ENCODE measurements at places on chromosomes 1 and 21.
A peak's percentile ranks its signal among the peaks of the same experiment; 100 is the strongest.

DNA sequence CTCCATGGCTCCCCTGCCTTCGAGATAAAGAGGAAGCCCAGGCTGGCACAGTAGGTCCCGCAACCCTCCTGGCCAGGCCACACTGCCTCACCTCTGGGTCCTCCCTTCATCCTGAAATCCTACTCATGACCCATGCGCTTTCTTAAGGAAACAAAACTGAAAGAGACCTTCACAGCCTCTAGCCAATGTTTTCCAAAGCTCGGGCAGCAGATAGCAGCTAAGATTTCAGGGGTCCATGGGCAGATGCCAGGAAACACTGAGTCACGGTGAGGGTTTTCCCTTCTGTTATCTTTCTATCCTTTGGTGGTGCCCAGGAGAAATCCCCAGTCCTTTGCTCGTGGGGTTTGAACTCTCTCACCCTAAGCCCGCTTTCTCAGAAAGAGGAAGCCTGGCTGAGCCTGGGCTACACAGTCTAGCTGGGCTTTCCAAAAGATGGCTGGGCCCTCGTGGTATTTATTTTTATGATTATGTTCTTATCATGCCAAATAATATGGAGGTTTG lies 26.6 kb downstream of the TTC39A start:
- DNase-seq: no peak

- DNase-seq: peak; percentile 60
Observed at GRCh38 chr1:202692959-202693555, 17.2 kb downstream of the SYT2 start.

- no peak for DNase-seq
Observed at GRCh38 chr1:170634293-170634692, 29.6 kb upstream of the PRRX1 start.

- no peak for DNase-seq
Observed at GRCh38 chr1:156945881-156946661, 25.6 kb downstream of the LRRC71 start.

- no peak for DNase-seq
Observed at GRCh38 chr1:118985640-118986554, 2.2 kb downstream of the TBX15 start.

DNA sequence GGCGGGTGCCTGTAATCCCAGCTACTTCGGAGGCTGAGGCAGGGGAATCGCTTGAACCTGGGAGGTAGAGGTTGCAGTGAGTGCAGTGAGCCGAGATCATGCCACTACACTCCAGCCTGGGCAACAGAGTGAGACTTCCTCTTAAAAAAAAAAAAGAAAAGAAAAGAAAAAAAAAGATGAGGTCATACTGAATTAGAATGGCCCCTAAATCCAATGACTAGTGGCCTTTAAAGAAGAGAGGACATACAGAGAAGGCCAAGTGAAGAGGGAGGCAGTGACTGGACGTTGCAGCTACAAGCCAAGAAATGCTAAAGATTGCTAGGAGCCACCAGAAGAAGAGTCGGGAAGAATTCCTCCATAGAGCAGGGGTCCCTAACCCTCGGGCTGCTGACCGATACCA lies 76.9 kb upstream of the TIAM1 start:
- DNase-seq: no peak

- no peak for DNase-seq
Observed at GRCh38 chr1:26067432-26067911, at the start of gene TRIM63. Gene TRIM63, minus strand, starts transcription at chr1:26067630. Its CDS starts 136 bp downstream, at chr1:26067494.

DNA sequence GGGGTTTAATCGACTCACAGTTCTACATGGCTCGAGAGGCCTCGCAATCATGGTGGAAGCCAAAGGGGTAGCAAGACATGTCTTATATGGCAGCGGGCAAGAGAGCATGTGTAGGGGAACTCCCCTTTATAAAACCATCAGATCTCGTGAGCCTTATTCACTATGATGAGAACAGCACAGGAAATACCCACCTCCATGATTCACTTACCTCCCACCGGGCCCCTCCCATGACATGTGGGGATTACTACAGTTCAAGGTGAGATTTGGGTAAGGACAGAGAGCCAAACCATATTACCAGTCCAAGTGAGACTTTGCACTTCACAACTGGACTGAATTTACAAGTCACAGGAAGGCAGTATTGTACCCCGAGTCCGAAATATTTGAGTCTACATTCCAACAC lies 73.9 kb upstream of the ANGPTL1 start:
- DNase-seq: no peak

DNA sequence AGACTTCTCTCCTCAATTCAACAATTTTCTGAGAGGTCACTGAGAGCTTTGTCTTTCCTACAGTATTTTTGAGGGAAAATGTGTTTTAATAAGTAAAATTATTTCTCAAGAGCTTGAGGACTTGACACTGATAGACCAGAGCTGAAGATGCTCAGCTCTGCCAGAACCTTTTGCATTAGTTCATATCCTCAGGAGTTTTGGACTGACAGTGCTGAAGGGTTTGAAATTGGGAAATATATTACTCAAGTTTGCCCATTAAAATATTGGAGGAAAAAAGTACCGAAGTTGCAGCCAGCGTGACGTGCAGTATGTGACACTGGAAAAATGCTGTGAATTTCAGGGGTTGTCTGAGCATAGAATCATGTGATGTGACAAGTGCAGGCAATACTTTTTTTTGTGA lies 346.6 kb upstream of the DPYD start:
- no peak for DNase-seq

- no peak for DNase-seq
Observed at GRCh38 chr1:226786550-226786949, 47.5 kb upstream of the ITPKB start.

- DNase-seq: no peak
Observed at GRCh38 chr1:212827831-212828278, 19.6 kb downstream of the SPATA45 start.

Data from left renal pelvis (tissue), 4 donors.